ENCODE measurements at places on chromosomes 5 and 9.

DNA sequence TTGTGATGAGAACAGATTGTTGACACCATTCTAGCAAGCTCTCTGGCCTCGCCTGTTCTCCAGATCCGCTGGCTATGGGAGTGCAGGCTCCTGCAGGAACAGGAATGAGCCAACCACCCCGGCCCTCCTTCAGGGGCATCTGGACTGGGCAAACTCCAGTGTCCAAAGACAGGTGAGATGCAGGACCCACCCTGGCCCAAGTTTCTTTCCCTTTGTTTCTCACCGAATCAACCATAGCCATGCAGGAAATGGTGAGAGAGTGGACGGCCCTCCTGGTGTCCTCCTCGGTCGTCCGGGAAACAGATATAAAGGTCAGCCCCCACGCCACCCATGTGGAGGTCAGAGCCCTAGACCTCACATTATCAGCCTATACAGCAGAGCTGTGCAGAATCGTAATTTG is 108.6 kb upstream of the IRX2 start:
- no peak for DNase-seq

GRCh38 chr9:118734696-118735095 is 634.5 kb downstream of the BRINP1 start:
- DNase-seq: no peak

DNA sequence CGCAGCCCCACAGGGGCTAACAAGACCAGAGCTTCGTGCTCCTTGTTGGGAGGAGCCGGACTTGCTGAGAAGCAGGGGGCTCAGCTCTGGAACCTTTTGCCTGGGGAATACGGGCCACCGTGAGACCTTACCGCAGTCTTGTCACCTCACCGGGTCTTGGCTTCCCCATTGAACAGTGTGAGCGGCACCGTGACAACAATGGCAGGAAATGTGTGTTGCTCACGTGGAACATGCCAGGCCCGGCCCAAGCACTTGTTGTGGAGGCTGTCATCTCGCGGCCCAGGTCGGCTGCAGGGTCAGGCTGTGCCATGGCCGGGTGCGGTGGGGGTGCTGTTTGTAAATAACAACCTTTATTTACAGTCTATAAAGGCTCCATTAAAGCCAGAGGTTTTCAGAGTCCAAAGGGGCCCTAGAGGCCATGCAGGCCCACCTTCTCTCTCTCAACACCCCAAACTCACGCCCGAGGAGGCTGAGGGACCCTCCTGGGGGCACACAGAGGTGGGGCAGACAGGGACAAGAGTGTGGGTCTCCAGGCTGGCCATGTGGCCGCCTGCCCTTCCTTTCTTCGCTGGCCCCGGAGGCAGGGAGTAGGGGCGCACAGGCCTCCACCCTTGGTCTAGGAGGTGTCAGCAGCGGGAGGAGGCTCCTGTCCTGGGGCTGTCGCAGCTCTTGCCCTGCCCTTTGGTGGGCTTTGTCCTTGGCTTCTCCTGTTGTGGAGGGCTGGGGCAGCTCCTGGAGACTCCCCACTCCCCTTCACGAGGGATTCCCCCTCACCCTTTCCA is 79.7 kb downstream of the TSPAN17 start:
- no peak for DNase-seq

GRCh38 chr9:72292874-72293607 is 72.0 kb downstream of the ZFAND5 start:
- no peak for DNase-seq

GRCh38 chr9:123725389-123725788 is 204.5 kb downstream of the DENND1A start:
- DNase-seq: no peak

DNA sequence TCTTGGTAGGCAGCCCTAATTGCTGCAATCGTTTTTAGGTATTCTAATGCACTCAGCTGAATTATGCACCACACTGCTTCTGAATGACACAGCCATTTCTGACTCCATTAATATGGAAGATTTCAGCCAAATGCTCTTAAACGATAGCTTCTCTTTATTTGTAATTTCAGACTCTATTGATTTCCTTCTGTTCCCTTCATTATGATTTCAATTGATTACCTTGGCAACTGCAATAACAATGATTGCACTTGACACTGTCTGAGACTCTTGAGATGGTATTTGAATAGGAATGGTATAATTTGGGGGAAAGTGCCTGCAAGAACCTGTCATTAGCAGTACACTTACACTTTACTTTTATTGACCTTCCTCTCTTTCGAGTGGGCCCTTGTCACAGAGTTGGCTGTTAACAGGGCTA is 296.1 kb upstream of the DMAC1 start:
- no peak for DNase-seq

DNA sequence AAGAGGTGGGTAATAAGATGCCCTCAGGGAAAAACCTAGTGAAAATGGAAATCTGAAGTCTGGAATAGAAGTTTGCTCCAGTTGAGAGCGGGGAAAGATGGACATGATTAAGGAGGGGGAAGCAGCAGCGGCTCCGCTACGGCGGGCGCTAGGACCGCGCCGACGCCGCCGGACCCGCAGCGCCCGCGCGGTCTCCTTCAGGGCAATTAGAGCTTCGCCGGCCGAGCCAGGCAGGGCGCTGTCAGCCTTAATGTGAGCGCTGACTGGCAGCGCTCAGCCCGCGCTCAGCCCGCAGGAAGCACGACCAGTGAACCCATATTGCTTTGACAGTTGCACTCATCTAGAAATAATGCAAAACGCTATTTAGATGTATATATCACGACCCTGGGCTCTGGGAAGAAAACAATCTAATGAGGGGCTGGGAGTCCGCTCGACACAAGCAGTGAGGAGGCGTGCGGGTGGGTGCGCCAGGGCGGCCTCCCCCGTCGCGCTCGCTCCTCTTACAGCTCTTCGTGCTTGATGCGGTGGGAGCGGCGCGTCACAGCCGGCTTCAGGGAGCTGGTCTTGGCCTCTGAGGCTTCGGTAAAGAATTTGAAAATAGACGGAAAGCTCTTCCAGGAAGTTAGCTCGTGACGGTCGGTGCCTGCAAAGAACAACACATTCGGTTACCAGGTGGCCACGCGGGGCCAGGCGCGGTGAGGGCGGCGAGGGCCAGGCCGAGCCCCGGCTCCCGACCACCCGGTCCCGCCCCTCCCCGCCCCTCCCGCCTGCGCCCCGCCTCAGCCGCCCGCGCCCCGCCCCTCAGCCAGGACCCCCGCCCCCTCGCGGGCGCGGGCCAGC is 37.7 kb downstream of the NR2F1 start:
- peak; percentile 53 for DNase-seq

DNA sequence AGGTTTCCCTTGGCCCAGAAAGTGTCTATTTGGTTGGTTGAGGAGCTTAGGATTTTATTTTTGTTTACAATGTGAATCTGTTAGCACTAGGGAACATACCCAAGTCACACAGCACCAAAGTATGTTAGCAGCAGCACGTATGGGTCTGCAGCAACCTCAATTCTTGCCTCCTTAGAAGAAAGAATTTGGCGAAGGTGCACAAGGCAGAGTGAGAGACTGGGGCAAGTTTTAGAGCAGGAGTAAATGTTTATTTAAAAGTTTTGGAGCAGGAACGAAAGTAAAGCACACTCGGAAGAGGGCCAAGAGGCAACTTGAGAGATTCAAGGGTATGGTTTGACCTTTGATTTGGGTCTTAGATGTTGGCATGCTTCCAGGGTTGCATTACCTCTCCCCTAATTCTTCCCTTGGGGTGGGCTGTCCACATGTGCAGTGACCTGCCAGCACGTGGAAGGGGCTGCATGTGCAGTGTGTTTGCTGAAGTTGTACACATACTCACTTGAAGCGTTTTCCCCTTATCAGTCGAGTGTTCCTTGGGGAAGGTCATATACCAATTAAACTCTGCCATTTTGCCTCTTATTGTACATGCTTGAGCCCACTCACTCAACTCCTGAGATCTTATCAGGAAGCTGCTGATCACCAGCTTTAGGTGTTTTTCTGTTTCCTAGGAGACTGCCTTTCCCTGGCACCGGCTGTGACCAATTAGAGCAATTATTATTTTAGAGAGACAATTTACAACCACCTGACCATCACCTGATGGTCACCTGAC is 64.9 kb upstream of the SHC3 start:
- DNase-seq: no peak

GRCh38 chr5:124342986-124343385 is 403.5 kb downstream of the ZNF608 start:
- DNase-seq: no peak

DNA sequence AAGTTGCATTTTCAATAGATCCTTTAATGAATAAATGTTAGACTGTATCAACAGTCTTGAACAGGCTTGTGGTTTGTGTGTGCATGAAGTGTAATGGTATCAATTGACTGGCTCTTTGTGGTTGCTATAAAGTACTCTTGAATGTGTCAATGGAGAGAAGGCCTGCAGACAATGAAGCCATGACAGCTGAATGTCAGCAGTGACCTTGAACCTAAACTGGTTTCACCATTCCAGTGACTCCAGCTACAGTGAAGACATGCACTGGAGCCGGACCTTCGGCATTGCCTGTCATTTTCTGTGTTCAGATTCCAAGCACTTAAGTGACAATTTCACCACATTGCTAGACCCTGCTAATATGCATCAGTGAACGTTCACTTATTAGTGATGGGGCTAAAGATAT is 276.0 kb upstream of the TMEM161B start:
- DNase-seq: no peak

- DNase-seq: no peak
These were observed 52.5 kb downstream of the ECPAS start for GRCh38 chr9:111431684-111432083.

DNA sequence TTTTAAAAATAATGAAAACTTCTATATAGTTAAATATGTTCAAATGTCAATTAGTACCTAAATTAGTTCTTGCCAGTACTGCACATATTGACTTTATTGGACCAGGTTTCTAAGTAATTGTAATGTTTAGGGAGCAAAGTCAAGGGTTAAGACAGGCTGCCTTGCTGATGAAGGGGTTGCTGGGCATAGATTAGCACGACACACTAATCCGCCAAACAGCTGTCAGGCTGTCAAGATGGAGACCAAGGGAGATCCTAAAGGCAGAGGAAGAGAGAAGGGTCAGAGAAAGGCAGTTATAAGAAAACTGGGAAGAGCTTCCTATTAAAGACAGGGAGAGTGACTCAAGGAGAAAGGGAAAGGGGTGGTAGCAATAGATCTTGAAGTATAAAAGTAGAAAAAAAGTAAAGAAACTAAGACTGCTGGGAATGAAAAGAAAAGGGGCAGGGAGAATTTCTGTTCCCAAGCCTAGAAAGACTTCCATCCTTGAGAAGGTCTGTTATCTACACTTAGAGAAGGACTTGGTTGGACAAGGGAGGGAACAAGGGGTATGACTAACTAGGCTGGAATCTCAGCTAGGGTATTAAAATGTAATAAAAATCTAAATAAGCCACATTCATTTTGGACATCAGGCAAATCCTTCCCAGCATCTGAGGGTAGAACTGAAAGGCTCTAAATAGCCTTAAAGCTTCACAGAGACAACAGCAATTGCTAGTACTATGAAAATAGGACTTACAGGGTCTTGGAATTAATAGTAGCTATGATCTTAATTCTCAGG is 188.7 kb downstream of the FBXL17 start:
- DNase-seq: no peak

All from caudate nucleus (tissue), 63 donors.